ENCODE measurements at places on chromosomes 3 and 15.

DNA sequence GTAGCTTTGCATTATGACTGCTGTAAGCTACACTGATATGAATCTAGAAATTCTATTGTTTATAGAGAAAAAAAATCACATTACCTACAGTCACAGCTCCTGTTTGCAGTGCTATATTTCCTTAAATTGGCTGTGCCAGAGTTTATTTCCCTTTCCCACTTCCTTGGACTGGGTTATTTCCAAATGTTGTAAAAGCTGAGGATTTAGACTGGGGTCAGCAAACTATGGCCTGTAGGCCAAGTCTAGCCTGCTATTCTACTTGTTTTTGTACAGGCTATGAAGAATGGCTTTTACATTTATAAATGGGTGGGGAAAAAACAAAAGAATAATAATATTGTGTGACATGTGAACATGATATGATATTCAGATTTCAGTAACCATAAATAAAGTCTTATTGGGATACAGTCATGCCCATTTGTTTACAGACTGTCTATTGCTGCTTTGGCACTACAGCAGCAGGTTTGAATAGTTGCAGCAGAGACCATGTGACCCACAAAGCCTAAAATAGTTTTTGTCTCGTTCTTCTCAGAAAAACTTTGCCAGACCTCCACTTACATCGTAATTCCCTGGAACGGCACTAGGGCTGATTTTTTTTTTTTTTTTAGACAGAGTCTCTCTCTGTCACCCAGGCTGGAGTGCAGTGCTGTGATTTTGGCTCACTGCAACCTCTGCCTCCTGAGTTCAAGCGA is 7.8 kb downstream of the GLDN start:
- DNase-seq: peak; percentile 35

GRCh38 chr15:41465822-41466421 is 27.8 kb upstream of the ITPKA start:
- DNase-seq: peak; percentile 35

DNA sequence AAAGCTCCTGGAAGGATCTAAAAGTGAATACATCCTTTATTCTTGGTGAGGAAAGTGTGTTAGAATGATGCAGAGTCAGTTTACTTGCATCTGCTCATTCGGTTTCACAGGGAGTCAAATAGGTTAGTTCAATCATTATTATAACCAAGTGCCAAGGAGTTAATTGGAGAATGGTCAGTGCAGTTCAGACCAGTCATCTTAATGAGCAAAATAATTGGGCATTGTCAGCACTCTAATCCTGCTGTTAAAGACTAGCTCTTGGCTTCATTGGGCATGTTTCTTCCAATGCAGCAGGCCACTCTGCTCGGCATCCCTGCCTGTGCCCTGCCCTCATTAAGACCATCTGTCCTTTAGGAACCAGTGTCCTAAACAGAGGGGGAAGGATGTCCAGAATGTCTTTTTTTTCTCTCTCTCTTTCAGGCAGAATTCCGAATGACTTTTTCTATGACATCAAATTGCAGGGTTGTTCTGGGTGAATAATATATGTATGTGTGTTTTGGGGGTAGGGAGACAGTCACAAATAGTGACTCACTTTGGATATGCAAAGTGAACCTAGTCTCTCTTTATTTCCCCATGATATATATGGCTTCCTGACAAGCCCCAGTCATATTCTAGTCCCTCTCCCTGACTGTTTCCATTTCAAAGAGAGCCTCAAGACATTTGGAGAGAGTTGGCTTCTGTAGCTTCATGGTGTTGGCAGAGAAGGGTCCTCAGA is 205.4 kb upstream of the TRIM42 start:
- DNase-seq: no peak

DNA sequence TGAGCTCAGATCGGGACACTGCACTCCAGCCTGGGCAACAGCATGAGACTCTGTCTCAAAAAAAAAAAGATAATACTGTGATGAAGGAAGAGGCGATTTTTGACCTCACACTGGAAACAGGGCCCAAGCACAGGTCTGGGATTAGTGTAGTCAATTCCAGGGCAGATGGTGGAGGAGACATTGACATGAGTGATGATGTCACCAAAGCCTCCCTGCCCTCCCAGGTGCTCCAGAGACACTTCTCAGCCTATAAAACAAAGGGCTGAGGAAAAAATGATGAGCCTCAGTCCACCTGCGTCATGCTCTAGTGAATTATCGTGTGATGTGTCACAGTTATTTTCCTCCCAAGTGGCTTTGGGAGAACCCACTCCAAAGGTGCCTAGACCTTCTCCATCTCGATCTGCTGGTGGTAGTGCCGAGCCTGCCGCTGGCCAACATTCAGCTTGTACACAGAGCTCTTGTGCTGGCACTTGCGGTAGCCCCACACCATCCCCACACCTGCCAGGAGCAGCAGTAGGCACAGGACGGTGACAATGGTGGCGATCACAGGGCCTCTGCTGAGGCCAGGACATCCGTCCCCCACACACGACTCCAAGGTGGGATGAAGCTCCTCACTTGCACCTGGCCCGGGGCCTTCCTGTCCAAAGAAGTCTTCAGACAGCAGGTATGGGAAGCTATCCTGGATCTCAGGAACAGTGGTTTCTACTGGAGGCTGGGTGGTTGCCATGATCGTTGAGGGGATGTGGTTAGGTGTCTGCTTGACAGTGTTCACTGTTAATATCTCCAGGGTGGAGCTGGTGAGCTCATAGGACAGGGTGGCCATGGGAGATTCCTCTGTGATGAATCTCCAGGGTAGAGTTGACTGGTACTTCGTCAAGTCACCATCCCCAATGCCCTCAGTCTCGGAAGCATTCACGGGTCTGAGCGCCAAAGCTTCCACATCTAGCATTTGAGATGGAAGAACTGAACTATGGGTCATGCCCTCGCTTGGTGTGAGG is 38.8 kb downstream of the CRTAP start:
- DNase-seq: no peak

- no peak for DNase-seq
Observed at GRCh38 chr15:74845581-74845980, 2.6 kb upstream of the ULK3 start.

GRCh38 chr3:54965746-54966145 is 37.9 kb upstream of the LRTM1 start:
- DNase-seq: no peak

DNA sequence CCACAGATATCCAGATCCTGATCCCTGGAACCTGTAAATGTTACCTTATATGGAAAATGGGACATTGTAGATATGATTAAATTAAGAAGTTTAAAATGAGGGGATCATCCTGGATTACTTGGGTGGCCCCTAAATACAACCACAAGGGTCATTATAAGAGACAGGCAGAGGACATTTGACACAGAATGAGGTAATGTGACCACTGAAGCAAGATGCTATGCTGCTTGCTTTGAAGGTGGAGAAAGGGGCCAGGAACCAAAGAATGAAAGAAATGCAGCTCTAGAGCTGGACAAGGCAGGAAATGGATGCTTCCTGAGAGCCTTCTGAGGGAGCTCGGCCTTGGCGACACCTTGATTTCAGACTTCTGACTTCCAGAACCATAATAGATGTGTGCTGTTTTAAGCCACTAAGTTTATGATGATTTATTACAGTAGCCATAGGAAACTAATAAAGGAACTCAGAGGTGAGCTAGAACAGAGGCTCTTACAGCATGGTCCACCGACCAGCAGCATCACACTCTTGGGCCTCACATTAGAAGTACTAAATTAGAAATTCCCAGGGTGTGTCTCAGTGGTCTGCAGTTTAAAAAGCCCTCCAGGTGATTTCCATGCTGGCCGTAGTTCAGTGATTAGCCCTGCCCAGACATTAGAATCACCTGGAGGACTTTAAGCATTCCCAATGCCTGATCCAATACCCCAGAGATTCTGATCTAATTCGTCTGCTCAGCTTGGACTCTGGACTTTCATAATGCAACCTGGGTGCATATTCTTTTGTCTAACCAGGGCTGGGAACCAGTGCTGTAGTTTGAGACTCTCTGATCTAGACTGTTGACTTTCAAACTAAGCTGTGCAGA is 7.5 kb downstream of the COLQ start:
- no peak for DNase-seq

DNA sequence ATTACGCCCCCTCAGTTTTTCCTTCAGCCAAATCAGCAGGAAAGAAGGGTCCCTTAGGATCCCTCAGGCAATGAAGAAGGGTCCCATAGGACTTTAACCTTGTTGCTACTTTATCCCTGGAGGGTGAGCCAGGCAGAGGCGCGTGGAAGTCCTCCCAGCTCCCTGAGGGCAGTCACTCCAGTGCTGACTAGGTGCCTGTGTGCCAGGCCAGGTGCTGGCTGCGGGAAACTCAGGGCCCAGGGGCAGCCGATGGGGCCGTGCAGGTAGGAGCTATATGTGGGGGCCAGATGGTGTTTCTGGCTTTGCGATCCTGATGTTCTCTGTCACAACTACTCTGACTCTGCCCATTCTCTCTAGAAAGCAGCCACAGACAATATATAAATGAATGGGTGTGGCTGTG is 42.8 kb upstream of the IQSEC1 start:
- DNase-seq: no peak

- DNase-seq: no peak
Observed at GRCh38 chr15:33451385-33451784, 140.6 kb downstream of the RYR3 start.

GRCh38 chr15:78673476-78673875 is 32.5 kb upstream of the CHRNB4 start:
- DNase-seq: no peak

GRCh38 chr15:83323296-83323711 is 38.8 kb upstream of the BNC1 start:
- DNase-seq: no peak

GRCh38 chr15:20352241-20353200 is 189.1 kb downstream of the GOLGA6L6 start:
- no peak for DNase-seq

Measured in LNCaP clone FGC (cell line).